Substantia nigra (tissue), 51 donors: ENCODE measurements at places on chromosomes 2 and 18.

- no peak for DNase-seq
Observed at GRCh38 chr2:174020926-174021662, 55.9 kb upstream of the SP3 start.

- no peak for DNase-seq
Observed at GRCh38 chr2:45328264-45328870, 282.7 kb downstream of the SRBD1 start.

DNA sequence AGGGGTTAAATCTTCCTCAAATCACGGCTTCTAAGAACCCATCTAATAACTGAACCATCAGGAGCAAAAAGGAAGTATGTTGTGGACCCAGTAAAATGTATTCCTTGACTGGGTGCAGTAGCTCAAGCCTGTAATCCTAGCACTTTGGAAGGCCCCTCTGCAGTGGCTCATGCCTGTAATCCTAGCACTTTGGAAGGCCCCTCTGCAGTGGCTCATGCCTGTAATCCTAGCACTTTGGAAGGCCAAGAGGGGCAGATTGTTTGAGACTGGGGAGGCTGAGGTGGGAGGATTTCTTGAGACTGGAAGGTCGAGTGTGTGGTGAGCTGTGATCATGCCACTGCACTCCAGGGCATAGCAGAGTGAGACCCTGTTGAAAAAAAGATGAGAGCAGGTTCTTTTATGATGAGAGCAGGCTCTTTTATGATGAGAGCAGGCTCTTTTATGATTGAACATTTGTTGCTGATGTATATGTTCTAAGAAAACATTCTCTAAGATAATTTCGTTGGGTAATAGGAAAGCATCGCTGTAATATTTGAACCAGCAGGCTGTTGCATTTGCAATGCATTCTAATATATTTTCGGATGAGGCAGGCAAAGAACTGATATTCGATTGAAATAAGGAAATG is 3.5 kb upstream of the PARD6G start:
- DNase-seq, result no peak

- no peak for DNase-seq
Observed at GRCh38 chr2:30871980-30872789, 64.9 kb upstream of the CAPN13 start.

DNA sequence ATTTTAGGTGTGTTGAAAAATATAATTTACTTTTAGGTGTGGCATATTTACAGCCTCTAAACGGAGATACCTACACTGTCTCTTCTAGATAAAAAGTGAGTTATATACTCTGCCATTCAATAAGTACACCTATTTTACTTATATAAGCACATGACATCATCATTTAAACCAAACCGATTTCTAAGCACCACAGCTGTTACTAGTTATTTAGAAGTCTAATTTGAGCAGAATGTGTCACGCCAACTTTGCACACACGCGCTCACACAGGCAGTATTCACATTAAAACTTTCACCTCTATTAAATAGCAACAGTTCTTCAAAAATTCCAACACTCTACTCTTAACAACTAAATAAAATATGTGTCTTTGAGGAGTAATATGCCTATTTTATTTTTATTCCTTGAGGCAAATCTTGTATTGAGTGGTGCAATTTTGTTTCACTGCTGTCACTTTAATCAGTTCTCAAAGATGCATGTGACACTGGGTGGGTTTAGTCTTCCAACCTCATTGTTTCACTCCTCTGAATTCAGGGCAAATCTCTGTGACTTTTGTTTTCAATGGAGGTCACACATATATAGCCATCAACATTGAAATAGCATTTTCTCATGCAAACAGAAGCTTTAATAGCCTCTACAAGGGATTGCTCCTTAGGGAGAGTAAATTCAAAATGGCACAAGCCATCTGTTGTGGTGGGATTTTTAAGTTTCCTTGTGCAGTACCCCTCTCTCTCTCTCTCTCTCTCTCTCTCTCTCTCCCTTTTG is 721.0 kb downstream of the PLCL1 start:
- DNase-seq, result no peak

DNA sequence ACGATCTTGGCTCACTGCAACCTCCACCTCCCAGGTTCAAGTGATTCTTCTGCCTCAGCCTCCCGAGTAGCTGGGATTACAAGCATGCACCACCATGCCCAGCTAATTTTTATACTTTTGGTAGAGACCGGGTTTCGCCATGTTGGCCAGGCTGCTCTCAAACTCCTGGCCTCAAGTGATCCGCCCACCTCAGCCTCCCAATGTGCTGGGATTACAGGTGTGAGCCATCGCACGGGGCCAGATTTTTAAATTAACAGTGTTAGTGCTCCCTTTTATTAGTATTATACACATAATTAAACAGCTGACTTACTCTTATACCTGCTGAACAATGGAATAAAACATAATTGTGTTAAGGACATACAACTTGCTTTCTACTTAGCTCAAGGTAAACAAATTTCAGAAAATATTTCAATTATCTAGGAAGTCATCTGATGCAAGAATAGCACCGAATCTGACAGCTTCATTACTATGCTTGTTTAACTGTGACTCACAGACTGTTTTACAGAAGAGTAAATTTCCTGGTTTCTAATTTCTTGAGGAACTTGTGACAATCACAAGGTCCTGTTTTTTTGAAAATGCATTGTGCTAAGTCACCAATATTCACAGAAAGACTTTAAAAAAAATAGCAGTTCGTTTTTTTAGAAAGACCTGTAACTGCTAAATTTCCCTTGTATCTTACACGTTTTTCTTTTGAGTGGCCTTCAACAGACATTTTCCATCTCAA is 51.2 kb downstream of the SPIRE1 start:
- no peak for DNase-seq

DNA sequence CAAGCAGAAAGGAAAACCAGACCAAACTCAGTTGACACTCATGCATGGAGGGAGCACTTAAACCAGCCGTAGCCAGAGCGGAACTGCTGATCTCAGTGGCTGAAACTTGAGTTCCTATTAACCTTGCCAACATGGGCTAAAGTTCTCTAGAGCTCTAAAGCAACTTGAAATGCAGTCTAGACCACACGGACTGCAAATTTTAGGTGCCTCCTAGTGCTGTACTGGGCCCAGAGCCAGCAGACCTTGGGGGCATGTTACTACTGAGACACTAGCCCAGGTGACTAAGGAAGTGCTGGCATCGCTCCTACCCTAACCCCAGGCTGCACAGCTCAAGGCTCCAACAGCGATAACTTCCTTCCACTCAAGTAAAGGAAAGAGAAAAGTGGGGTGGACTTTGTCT is 236.5 kb downstream of the AKAIN1 start:
- DNase-seq, result no peak

GRCh38 chr2:43305012-43305411 is 78.6 kb upstream of the ZFP36L2 start:
- no peak for DNase-seq

- DNase-seq, result no peak
Observed at GRCh38 chr2:97355887-97356286, 233.8 kb downstream of the ANKRD36B start.

DNA sequence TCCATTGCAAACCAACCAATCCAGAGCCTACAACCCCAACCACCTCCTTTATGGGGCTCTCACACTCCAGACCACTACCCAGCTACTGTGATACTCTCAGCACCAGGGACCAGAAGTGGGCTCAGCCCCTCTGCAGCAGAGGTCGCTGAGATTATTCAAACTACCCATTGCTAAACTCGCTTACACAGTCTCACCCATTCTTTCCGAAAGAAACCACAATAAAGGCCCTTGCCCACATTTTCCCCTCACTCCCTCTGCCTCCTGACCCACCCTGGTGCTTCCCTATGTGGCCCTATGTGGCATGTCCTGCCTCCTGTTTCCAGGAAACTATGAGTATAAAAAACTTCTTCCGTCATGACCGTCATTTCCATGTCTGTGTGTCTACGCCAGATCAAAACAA is 10.7 kb downstream of the TEX51 start:
- no peak for DNase-seq

DNA sequence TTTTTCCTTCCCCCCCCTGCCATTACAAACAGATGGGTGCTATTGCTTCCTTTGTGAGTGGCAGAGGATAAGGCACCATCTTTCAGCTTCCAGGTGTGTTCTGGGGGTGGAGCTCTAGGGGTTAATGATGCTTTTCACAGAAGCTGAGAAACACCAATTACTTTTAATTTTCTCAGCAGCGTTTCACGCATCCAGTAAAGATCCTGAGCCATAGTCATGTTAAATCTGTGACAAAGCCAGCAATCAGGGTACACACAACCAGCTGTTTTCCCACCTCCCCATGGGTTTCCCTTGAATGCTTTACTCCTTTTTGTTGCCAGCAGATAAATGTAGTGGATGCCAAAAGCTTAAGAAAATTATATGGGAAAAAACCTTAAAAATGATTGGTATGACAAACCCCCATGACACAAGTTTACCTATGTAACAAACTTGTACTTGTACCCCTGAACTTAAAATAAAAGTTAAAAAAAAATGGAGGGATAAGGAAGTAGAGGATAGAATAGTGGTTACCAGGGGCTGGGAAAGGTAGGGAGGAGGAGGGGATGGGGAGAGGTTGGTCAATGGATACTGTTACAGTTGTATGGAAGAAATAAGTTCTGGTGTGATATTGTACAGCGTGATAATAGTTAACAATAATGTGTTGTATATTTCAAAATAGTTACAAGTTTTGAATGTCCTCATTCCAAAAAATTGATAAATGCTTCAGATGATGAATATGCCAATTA is 70.0 kb downstream of the ACOXL start:
- no peak for DNase-seq

DNA sequence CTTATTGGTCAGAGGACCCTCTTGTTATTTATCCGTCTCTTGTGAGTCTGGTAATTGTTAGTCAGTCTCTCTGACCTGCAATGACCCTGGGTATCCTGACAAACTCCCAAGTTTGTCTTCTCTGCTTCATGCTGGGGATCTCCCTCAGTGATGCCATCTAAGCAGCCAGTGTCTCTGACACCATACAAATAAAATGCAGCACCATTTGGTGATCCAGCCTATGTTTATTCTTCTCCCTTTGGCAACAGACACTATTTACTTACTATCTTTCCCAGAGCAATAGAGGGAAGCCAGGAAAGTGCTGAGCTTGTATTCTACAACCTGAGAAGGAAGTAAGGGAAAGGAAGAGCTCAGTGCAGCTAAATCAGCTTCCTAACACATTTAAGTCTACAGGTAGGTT is 15.9 kb downstream of the SERPINE2 start:
- DNase-seq, result no peak

- DNase-seq, result no peak
Observed at GRCh38 chr2:195051401-195051800, 605.6 kb upstream of the SLC39A10 start.

GRCh38 chr2:88560619-88561307 is 66.5 kb downstream of the EIF2AK3 start:
- no peak for DNase-seq

GRCh38 chr2:71004857-71005256 is 10.2 kb upstream of the TEX261 start:
- DNase-seq, result no peak

GRCh38 chr2:86238354-86238753 is 39.1 kb downstream of the MRPL35 start:
- no peak for DNase-seq

GRCh38 chr2:237895544-237896506 is 36.4 kb downstream of the RAMP1 start:
- peak; percentile 76 for DNase-seq

DNA sequence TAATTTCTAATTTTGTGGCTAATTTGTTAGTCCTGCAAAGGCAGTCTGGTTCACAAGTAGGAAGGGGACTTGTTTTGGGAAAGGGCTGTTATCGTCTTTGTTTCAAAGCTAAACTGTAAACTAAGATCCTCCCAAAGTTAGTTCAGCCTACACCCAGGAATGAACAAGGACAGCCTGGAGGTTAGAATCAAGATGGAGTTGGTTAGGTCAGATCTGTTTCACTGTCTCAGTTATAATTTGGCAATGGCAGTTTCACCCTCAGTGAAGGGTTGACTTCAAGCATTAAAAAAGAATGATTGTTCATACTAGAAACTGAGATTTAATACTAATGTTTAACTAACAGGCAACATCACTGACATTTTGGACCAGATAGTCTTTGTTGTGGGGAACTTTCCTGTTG is 69.5 kb downstream of the KIAA2012 start:
- no peak for DNase-seq

DNA sequence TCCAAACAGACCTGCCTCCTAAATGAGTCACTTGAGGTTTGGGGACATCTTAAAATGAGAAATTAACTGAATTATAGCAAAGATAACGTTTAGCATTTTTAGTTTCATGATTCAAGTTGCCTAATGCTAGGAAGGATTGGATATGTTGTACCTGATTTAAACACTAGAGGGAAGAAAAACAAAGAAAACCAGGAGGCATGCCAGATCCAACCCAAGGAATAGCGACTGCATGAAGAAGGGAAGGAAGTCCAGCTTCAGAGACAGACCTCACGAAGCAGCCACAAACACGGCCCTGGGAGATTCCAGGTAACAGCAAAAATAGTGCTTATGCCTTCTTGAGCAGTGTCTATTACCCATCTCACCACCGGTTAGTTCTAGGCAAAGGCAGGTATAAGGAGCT is 499.9 kb upstream of the SPHKAP start:
- no peak for DNase-seq
